ENCODE measurements at places on chromosomes 12 and 14.
A peak's percentile ranks its signal among the peaks of the same experiment; 100 is the strongest.

GRCh38 chr14:54447231-54447692, 6.1 kb upstream of the CNIH1 start:
- DNase-seq = peak; percentile 89

DNA sequence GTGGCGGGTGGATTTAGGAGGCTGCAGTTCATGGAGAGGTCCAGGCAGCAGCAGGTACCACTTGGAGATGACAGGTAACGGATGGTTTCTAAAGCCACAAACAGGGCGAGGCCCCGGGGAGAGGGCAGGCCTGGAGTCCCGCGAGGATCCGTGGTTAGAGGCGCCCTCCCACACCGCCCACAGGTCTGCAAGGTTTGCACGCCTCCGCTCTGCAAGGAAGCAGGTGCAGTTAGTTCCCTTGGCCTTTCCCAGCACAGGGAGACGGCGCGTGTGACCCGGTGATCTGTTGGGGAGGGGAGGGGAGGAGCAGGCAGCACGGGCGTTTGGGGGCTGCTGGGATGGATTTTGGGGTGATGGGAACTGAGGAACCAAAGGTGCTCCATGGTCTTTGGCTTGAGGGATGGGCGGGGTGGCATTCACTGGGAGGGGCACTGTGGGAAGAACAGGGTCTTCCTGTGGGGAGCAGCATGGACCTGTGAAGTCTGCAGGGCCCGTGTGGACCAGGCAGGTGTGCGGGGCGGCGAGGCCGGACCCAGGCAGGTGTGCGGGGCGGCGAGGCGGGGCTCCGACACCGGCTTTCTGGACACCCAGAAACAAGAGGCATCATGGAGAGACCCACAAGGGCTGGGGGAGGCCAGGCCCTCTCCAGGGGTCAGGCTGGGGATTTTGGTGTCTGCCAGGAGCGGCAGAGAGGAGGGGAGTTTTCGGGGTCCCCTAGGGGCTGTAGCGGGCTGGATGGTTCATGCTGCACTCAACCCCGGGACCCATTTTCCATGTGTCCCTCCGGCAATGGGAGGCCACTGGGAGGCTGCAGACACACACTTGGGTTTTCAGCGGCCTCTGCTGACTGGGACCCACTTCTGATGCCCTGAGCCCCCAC, 29.1 kb downstream of the NOC4L start:
- no peak for DNase-seq

- DNase-seq = peak; percentile 42
These were observed 84.7 kb upstream of the OVCH1 start for GRCh38 chr12:29582146-29582545.

GRCh38 chr12:75706786-75707605, 195.6 kb upstream of the KRR1 start:
- peak; percentile 79 for DNase-seq

GRCh38 chr12:48999371-49000131, at the start of gene DDN:
TSS of gene DDN (minus strand) at chr12:48999375. CDS start at chr12:48999287, 88 bp downstream.
- DNase-seq = peak; percentile 55

GRCh38 chr14:102390064-102390855, 27.5 kb downstream of the TECPR2 start:
- DNase-seq = peak; percentile 64

DNA sequence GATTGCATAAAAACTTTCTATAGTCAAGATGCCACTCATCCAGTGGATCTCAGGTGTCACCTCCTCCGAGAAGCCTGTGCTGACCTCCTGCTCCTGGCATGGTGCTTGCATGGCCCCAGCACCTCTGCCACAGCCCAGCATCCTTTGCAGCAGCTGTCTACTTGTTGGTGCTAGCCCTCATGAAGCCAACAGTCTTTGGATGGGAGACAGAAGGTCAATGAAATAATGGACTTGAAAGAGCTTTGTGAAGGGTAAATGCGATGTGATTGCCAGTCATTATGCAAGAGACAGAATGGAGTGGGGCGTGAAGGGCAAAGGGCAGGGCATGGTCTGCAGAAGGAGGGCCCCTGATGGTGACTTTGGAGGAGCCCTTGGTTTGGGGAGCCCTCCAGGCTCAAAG, 63.0 kb upstream of the CLMN start:
- DNase-seq = no peak
